Activated gamma-delta T cell treated with anti-CD3 and anti-CD28 coated beads, Interleukin-2, amount 50 U/mL, for 16 hours (primary cell): ENCODE measurements at places on chromosomes 11 and 22.

DNA sequence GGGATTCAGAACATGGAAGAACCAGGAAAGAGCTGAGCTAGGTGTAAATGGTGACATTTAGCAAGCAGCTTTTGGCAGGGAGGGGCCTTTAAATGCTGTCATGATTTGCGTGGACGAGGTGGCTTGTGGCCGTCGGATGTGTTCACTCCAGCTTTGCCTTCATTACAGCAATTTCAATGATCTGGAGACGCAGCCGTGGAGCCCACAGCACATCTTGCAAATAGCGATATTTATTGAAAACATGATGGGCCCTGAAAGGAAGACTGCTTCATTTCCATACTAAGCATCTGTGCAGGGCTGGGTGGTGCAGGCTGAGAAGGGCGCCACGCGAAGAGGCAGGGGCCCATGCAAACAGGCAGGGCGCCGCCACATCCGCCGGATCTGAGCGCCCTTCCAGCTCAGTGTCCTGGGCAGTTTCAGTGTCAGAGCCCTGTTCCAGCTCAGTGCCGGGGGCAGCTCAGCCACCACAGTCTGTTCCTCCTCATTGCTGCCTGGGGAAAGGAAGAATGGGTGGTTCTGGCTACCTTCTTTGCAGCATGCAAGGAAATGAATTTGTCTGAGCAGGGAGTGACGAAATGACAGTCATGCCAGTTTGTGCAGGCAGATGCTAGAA is 111.1 kb upstream of the TTC12 start:
- DNase-seq, result no peak

DNA sequence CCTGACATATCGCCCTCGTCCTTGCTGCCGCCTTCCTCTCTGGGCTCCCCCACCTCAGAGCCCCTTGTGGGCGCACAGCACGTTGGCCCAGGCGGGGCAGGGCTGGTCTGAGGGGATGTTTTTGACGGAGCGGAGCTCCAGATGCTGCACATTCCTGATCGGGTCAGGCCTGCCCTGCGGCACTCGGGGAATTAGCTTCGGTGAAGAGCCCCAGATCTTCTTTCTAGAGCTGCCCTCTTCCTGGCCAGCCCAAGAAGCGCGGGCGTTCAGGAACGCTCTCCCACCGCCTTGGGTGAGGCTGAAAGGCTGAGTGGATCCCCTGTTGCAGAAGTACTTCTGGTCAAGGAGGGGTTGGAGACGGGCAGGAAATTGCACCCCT is 12.1 kb downstream of the YPEL4 start:
- no peak for DNase-seq

DNA sequence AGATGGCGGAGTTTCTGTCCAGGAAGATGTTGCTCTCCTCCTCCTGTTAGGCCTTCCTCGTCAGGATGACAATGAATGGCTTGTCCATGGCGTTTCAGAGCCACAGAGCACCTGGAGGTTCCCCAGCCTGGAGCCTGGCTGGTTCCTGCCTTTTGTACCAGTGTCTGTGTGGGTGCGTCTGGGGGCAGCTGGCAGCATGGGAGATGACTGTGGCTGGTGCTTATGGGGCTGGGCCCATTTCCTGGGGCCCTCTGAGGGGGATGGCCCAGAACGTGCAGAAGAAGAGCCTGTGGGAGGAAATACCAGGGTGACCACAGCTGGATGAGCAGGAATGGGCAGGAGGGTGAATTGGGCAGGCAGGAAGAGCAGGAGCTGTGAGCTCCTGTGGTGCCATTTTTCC is 6.7 kb downstream of the SLC37A2 start:
- DNase-seq, result no peak

DNA sequence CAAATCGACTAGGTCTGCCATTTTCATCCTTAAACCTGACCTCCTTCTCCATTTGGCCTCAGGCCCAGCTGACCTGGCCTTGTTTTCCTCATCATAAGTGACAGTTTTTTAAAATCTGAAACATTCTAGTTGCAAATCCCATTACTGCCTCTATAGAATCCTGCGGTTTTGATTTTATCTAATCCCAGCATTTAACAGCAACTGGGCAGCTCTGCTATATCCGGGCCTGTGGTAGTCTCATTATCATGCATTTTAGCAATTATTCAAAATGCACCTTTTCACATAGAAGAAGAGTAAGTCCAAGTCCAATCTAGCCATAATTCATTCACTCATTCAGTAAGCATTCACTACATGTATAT is 28.6 kb upstream of the BIRC3 start:
- DNase-seq, result no peak

- no peak for DNase-seq
Measured at GRCh38 chr11:70488171-70488703, 89.9 kb downstream of the CTTN start.
